Stimulated activated naive CD4-positive, alpha-beta T cell treated with Interleukin-2 at 50 U/mL for 16 hours (primary cell): ENCODE measurements at places on chromosomes 5 and 9.

GRCh38 chr9:123099042-123099441 is 65.6 kb downstream of the GPR21 start:
- no peak for DNase-seq

DNA sequence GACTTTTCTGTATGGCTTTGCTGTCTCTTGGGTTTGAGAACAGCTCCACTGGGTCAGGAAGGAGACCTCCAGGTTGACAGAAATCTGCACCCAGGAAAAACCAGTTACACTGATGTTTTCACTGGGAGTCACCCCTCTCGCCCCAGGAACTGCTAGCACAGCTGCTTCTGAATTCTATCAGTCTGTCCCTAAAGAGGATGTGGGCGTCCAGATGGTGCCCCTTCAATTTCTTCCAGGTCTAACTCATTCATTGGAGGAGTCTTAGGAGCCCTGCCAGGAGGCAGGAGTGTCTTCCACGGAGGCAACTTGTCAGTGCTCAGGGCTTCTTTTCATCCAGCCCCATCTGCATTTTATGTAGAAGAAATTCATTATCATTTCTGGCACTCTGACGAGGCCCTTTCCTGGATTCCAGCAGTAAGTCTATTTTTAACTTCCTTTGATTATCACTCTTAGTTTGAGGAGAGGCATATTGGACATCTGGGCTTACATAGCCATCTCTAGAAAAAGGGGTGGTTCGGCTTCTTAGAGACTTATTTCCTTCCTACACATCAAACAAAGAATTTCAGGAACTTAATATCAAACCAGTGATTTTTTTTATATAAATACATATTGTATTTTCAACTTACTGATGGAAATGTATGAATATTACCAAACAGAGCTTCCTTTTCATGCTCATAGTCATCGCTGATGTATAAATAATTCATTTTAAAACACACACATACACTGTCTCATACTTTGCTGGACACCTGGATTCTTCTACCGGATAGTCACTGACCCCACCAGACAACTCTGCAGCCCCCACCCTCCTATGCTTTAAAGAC is 148.8 kb downstream of the IRX2 start:
- DNase-seq = no peak

DNA sequence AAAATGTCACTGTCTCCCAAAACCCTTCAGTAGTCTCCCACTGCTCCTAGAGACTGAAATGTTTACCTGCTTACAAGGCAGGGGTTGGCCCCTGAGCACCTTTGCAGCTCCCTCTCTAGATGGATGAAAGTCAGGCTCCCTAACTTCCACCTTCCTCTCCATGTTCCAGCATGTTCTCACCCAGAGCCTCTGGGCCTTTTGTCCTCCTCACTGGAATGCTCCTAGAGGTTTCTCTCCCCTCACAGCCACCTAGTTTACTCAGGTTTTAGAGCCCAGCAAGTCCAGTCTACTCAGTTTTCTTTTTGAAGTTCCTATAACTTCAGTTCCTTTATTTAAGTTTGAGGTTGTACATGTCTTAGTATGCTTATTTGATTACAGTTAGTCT is 815 bp upstream of the URM1 start:
- DNase-seq = no peak

GRCh38 chr5:109529520-109529919 is 119.7 kb upstream of the PJA2 start:
- DNase-seq = no peak

GRCh38 chr9:73026375-73026774 is 73.5 kb upstream of the ALDH1A1 start:
- no peak for DNase-seq

DNA sequence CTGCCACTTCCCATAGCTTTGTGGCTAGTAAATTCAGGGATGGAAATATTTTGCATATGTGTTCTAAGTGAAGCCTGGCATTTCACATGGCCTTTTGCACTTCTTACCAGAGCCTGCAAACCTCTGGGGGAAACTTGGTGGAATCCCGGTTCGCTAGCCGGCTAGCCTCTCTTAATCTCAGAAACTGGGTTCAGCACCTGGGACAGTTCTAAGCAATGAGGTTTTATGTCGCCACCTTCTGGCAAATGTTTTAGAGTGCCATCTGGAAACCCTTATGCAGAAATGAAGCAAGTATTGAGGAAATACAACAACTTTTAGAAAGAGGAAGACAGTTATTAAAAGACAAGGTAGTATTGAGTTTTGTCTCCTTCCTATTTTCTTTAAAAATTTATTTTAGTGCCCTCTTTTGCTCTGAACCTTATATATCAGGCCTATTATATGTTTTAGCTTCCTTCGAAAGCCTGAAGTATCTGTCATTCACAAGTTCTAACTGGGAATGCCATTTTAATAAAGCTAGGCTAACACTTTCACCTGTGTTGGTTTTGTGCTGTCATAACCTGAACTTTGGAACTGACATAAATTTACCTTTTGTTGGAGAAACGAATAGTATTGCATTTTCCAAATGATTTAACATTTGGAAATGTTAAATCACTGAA is 963 bp upstream of the HTR1A start:
- DNase-seq = no peak

GRCh38 chr9:105690742-105691141 is 3.6 kb upstream of the TMEM38B start:
- no peak for DNase-seq

DNA sequence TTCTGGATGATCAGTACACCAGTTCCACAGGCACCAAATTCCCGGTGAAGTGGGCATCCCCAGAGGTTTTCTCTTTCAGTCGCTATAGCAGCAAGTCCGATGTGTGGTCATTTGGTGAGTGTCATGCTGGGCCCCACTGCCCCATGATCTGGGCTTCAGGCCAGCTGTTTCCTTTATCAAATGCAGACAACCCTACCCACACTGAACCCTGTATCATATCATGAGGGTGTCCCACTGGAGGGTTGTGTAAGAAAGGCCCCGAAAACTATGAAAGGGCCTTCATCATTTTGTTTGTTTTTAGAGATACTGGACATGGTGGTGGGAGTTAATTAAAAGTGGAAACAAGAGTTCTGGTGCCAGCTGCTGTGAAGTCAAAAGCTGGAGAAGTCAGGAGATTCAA is 20.0 kb upstream of the CYFIP2 start:
- DNase-seq = no peak

DNA sequence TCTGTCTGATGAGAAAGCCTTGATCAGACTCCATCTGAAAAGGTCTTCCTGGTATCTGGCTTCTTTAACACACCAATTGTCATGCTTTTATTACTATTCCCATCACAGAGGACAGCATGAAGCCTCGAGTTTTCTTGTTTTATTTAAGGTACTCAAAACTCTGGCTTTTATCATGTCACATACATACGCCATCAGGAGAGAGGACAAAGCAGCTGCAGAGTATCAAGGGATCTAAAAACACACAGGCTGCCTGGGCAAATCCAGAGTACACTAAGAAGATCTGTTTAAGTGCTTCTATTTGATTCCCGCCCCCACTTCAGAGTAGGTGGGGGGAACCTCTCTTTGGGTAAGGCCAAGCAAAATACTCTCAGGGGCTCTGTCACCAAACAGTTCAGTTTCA is 277.2 kb downstream of the SPOCK1 start:
- no peak for DNase-seq

DNA sequence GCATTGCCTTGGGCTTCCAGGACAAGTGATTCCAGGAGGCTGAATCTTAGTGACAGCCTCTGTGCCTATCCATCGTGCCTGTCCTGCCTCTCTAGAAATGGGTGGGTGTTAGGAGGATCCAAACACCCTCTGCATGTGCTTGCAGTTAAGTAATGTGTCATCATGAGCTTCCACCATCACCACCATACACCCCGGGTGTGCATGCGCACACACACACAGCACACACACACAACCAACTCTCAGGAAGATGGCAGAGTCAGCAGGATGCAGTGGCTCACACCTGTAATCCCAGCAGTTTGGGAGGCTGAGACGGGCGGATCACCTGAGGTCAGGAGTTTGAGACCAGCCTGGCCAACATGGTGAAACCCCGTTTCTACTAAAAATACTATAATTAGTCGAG is 22.8 kb upstream of the CERCAM start:
- no peak for DNase-seq

GRCh38 chr9:89655990-89656657 is 51.3 kb downstream of the GADD45G start:
- no peak for DNase-seq

- DNase-seq = no peak
Measured at GRCh38 chr5:36389245-36389644, 87.5 kb upstream of the RANBP3L start.

DNA sequence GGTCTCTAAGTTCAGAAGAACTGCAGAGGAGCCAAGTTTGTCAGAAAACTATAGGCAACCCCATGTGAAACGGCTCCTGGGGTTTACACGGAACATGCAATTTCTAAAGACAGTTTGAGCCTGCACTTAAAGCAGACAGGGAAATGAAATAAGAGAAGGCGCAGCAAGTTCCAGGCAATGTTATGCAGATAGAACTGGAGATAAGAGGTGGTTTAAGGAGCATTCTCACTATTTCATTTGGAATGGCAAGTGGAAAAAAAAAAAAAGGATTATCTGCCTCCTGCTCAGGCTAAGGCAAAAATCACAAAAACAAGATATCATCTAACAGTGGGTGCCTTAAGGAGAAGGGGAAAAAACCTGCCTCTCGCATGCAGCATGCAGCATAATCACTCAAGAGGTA is 2252.4 kb downstream of the MAT2B start:
- DNase-seq = no peak

- DNase-seq = no peak
Measured at GRCh38 chr5:173333925-173334661, 5.9 kb upstream of the STC2 start.

DNA sequence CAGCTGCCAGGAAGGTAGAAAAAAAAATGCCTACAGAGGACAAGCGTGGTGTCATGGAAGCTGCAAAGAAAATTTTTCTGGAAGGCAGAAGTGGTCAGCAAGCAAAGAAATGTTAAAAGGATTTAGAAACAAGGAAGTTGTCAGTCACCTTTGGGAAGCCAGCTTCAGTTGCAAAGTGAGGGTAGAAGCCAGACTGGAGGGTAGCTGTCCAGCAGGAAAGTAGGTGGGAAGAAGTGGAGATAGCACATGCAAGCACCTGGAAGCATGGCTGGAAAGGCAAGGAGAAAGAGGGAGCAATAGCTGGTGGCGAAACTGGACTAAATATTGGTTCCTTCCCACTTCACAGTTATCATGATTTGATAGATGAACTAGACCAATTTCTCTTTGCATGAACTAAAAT is 54.3 kb downstream of the ADRB2 start:
- no peak for DNase-seq

DNA sequence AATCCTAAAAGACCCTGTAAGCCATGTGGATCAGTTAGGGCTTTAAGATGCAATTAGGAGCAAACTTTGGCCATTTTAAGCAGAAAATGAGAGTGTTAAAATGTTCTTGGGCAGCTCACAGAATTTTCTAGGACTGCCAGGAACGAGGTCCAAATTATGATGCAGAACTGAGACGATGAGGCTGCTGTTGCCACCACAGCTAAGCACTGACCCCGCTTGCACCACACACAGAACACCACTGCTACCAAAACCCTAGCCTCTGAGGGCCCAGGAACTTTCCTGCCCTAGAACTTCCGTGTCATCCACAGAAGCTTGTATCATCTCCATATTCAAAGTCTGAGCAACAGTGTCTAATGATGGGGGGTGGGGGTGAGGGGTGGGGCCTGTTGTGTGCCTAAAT is 41.0 kb upstream of the PCSK1 start:
- no peak for DNase-seq
